Iris pigment epithelial cell (primary cell): ENCODE measurements at places on chromosomes 1 and 21.

GRCh38 chr21:37005548-37006485 is 685 bp upstream of the RIPPLY3 start:
- no peak for DNase-seq

DNA sequence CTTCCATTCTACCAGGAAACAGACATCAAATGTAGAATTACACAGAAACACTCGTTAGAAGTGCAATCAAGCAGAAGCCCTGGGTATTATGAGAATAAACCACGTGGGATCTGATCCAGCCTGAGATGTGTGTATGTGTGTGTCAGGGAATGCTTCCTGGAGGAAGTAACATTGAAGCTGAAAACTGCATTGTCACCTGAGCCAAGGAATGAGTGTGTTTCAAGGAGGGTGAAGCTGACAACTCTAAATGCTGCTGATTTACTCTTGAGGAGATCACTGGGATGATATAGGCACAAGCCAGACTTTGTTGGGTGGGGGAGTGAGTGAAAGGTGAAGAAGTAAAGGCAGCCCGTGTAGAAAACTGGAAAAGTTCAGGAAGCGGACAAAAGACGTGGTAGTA is 27.6 kb downstream of the FAAH start:
- DNase-seq = no peak

- no peak for DNase-seq
Measured at GRCh38 chr1:203597331-203598090, 29.1 kb upstream of the ATP2B4 start.

- peak; percentile 92 for DNase-seq
Measured at GRCh38 chr1:119554183-119554582, 47.2 kb downstream of the HSD3B1 start.

- DNase-seq = no peak
Measured at GRCh38 chr21:14479241-14479786, 66.8 kb downstream of the SAMSN1 start.

- no peak for DNase-seq
Measured at GRCh38 chr1:220564216-220564615, 36.3 kb downstream of the MARK1 start.

GRCh38 chr1:240194120-240194519 is 102.4 kb downstream of the FMN2 start:
- DNase-seq = peak; percentile 12

DNA sequence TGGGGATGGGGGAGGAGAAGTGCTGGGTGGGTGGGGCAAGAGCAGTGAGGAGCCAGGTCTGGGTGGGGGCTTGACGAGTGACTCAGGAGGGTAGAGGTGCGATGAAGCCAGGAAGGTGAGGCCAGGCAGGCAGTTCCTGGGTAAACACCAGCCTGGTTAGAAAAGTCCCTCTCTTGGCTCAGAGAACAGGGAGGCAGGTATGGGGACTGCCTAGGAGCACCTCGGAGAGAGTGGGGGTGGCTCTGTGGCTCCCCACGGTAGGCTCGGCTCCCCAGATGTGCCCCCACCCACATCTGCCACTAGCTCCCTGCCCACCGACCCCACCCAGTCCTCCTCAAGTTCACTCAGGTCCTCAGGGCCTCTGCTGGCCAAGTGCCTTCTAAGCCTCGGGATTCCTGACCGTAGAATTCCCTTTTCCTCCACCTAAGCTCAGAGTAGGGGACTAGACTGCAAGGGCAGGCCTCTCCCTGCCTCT is 1.2 kb downstream of the HSPG2 start:
- DNase-seq = no peak

DNA sequence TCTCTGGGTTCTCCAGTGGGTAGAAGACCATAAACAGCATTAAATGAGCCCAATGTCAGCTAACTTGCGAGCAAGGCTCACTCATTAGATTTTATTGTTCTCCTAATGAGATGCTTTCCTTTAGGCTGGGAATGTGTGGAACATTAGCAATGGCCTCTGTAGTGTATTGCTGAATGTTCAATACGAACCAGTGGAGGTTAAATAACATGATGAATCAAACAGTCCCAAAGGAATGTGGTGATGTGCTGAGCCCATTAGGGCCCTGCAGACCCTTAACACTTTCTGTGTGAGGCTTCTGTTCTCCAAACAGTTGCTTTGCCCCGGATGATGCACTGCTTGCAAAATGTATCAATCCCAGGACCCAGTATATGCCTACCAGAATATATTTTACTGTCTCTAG is 225.5 kb downstream of the ATG4C start:
- DNase-seq = no peak

DNA sequence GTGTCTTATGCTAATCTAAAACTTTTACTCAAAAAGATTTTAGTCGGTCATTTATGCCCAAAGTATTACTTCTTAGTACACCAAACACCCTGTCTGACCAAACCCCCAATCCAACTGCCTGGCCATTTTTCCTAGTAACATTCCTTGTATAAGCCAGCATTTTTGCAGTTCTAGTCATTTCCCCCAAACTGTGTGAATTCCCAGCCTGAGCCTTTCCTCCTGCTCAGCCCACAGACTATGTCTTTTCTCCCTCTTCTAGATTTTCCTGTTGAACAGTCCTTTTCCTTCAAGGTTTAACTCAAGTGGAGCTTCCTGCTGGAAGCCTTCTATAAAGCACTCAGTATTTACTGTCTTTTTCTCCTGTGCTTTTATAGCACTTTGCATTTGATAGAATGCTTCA is 843.8 kb downstream of the USP25 start:
- DNase-seq = peak; percentile 62

DNA sequence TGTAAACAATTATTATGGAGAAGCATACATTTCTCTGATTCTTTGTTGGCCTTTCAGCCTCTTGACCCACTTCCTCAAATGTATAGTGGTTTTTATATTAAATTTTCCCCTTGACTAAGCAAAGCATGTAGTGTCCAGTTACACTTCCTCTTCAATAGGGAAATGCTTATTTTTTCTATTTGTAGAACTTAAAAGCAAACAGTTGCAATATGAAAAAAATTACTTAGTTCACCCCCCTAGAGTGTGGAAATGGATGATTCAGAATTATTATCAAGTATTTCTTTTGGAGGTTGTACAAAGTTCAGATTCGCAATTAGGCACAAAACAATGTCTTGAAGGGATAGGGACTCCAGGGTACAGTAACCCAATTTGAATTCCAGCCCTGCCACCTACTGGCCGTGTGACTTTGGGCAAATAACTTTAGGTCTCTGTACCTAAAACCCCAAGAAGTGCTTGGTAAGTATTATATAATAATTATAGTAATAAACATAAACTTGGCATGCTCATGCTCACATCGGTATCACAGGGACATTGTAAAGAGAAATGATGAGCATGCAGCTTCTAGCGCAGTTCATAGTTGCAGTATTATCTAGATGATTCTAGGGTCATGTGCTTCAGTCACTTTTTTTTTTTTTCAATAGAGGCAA is 28.6 kb upstream of the IFNGR2 start:
- DNase-seq = peak; percentile 69

DNA sequence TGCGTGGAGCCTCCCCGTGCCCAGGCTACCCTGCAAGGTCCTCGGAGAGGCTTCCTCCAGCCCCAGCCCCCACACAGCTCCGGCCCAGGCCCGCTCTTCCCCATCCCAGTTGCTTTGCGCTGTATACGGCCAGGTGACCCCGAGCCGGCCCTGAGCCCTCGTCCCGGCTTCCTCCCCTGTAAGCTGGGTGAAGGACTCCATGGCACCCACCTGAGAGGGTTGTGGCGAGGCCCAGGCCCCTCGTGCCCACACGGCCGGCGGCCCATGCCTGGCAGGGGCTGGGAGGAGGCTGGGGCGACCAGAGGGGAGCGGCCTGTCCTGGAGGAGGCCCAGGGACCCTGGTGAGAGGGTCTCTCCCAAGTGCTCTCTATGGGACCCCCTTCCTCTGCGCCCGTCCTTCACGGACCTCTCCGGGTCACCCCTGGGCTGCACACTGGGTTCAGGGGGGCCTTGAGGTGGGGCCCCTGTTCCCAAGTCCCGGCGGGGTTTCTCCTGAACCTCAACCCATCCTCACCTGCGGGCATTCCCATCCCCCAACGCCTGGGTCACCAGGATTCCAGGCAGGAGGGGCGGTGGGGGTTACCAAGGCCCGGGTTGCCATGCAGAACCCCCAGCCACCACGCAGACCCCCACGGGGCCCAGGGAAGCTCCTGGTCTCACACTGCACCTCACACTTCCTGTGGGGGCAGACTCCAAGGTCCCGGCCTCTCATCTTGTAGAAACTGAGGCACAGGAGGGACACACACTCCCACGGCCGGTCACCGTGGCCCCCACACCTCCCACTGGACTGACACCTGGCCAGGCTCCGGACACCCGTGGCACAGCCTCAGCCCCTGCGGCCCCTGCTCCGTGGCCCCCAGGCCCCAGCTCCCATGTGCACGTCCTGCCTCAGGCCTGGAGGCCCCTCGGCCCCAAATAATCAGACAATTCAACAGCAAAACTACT is 25.2 kb downstream of the COL6A1 start:
- DNase-seq = no peak

- no peak for DNase-seq
Measured at GRCh38 chr1:51794260-51794659, 84.3 kb downstream of the NRDC start.

- DNase-seq = no peak
Measured at GRCh38 chr1:5908461-5909375, 83.5 kb downstream of the NPHP4 start.

- DNase-seq = no peak
Measured at GRCh38 chr1:160863774-160864131, 1.1 kb upstream of the CD244 start.

- no peak for DNase-seq
Measured at GRCh38 chr1:4336507-4336906, 317.9 kb upstream of the AJAP1 start.

DNA sequence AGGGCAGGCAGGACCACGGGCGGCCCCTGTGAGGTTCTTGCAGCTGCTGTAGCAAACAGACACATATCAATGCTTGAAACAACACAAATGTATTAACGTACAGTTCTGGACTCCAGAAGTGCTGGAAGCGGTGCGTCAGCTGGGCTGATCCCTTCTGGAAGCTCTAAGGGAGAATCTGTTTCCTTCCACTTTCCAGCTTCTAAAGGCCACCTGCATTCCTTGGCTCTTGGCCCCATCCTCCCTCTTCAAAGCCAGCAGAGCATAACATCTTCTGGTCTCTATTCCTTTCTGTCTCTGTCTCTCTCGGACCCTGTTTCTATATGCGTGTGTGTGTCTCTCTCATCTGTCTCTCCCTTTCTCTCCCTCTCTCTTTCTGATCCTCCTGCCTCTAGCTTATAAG is 102.3 kb downstream of the SPSB1 start:
- DNase-seq = no peak

GRCh38 chr21:42780617-42781016 is 98.7 kb downstream of the WDR4 start:
- DNase-seq = no peak

GRCh38 chr1:205569411-205570172 is 62.2 kb downstream of the ELK4 start:
- no peak for DNase-seq

DNA sequence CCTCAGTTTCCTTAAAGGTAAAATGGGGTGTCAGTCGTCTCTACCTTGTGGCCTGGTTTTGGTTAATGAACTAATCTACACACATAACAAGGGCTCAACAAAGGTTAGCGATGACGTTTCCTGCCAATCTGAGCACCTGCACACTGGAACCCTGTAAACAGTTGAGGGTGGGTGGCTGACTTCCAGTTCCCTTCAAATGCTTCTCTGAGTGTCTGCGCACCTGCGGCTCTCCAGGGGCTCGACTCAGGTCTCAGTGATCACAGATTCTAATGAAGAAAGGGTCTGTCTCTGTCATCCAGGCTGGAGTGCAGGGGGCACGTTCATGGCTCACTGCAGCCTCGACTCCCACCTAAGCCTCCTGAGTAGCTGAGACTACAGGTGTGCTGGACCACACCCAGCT is 3.3 kb upstream of the AGPAT3 start:
- no peak for DNase-seq

- DNase-seq = no peak
Measured at GRCh38 chr1:210467440-210468043, 138.8 kb downstream of the HHAT start.

- no peak for DNase-seq
Measured at GRCh38 chr1:43585557-43585956, 54.9 kb downstream of the PTPRF start.

- DNase-seq = peak; percentile 71
Measured at GRCh38 chr1:119081267-119081666, 59.2 kb downstream of the WARS2 start.

- no peak for DNase-seq
Measured at GRCh38 chr1:192950926-192951325, 108.2 kb downstream of the UCHL5 start.

- peak; percentile 93 for DNase-seq
Measured at GRCh38 chr1:11918799-11919519, 7.3 kb downstream of the KIAA2013 start.

DNA sequence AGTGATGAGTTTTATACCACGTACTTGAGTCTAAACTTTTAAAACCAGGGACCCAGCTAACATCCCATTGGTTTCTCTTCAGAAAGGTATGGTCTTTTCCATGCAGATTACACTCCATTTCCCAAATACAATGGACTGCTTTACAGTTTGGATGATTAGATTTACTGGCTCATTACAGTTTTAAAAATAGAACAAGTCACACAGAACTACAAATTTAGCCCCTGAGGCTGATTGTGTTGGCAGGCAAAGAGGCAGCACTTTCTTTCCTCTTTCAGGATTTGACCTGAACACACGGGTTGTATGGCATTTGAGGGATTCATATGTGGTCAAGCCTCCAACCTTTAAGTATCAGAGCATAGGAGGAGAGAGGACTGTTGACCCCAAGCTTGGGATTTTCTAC is 21.8 kb upstream of the VTCN1 start:
- DNase-seq = no peak

- DNase-seq = no peak
Measured at GRCh38 chr1:234222561-234223280, 150.5 kb upstream of the COA6 start.

DNA sequence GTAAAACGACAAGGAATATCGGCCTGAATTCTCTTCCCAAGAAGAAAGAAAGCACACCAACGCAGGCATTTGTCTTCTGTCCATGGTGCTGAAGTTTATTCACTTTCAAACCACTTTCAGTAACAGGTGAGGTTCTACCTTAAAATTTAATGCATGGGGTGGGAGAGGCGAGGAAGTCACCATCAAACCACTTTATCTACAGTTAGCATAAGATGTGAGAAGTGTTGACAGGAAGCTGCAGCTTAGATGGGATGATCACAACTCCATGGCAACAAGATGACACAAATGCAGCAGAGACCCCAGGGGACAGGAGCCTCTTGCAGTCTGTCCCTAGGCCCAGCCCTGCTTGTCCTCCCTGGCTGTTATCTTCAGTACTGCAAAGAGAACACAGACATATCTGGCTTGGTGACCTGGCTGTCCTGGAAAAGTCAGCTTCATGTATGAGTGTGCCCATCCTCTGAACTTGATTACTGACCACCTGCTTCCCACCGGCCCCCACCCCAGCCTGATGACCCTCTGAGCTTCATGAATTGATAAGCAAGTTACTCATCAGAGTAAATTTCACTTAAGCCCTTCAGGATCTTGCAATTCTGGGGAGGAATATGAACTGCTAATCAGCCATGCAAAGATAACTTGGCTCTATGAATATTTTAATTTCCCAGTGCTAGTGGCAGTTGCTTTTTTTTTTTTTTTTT is 1.8 kb downstream of the NPPA start:
- peak; percentile 19 for DNase-seq

DNA sequence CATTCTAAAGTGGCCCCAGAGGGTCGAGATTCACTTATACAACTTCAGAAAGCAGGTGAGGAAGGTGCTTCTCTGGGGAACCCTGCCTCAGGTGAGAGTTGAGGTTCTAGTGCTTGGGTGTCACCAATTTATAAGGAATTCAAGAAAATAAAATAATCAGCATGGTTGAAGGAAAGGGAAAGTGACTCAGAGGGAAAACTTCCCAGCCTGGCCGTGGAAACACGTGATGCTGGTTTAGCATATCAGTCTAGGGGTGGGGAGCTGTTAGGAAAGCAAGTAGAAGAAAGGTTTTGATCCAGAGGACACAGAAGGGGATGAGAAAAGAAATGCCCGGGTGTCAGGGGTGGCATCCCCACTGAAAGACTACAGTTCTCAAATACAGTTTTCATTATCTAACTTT is 37.7 kb upstream of the TMEM125 start:
- peak; percentile 78 for DNase-seq
